ENCODE measurements at places on chromosomes 7 and 10.

DNA sequence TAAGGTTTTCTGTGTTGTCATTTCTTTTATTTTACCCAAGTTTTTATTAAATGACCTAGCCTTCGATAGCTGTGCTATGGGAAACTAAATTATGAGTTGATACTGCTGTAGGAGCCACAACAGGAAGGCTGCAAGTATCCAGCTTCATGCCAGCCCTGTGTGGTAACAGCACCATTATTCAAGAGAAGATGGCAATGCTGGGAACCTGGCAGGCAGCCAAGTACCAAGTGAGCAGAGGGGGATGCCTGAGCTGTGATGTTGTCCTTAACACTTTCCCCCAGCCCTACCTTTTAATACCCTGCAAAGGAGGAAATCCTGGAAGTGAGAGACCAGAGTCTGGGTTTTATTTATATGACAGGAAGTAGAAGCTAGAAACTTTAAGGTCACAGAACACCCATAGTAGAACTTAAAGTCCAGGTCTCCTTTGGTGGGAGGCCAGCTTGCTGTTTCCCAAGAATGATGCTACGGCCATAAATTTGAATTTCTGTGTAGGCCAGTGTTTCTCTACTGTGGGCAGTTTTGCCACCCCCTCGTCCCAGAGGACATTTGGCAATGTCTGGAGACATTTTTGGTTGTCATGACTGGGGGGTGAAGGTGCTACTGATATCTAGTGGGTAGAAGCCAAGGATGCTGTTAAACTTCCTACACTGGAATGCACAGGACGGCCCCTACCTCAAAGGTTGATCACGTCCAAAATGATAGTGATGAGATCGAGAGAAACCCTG, 9.2 kb upstream of the ATXN7L1 start:
- DNase-seq: no peak

GRCh38 chr10:12852687-12853086, 148.8 kb downstream of the CCDC3 start:
- no peak for DNase-seq

GRCh38 chr7:68147614-68148238, 1151.1 kb downstream of the TYW1 start:
- DNase-seq: no peak

GRCh38 chr7:147023440-147023839, 906.8 kb downstream of the CNTNAP2 start:
- DNase-seq: no peak

All from HuH-7.5 (cell line).